ENCODE measurements at places on chromosomes 3 and 15.

GRCh38 chr15:93929375-93930094 lies 301.8 kb upstream of the MCTP2 start:
- no peak for DNase-seq

GRCh38 chr3:87461036-87461435 lies 184.7 kb upstream of the POU1F1 start:
- no peak for DNase-seq

DNA sequence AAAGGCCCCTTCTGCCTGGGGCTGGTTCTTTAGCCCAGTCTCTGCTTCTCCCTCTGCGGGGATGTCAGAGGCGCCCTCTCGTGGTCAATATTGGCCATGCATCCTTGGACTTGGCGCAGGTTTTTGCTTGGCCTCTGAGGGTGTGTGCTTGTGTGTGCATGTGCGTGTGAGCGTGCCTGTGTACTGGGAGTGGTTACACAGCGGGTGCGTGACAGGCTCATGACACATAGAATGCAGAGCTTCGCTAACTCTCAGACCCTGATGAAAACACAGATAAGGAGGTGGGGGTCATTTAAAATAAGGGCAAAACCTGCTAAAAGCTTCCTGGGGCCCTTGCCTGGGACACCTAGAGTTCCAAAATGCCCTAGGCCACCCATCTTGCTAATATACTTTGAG lies 160.9 kb downstream of the SMAD6 start:
- peak; percentile 70 for DNase-seq

GRCh38 chr15:32763295-32763694 lies 45.5 kb downstream of the GREM1 start:
- DNase-seq, result no peak

GRCh38 chr3:141853081-141853601 lies 23.3 kb upstream of the ATP1B3 start:
- DNase-seq, result no peak

DNA sequence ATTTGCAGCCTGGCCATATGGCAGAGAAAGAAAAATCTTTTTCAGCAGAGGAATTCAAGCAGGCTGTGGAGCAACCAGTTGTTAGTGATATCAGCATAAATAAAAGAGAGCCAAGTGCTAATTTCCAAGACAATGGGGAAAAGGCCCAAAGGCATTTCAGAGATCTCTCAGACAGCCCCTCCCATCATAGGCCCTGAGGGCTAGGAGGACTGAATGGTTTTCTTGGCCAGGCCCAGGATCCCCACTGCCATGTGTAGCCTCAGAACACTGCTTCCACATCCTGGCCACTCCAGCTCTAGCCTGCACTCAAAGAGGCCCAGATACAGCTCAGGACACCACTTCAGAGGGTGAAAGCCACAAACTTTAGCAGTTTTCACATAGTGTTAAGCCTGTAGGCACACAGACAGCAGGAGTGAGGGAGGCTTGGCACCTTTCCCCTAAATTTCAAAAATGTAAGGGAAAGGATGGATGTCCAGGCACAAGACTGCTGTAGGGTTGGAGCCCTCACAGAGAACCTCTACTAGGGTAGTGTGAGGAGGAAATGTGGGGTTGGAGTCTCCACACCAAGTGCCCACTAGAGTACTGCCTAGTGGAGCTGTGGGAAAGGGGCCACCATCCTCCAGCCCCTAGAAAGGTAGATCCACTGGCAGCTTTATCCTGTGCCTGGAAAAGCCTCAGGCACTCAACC lies 191.4 kb downstream of the TBL1XR1 start:
- DNase-seq, result no peak

GRCh38 chr3:126316031-126316461 lies 41.2 kb downstream of the KLF15 start:
- DNase-seq, result no peak

DNA sequence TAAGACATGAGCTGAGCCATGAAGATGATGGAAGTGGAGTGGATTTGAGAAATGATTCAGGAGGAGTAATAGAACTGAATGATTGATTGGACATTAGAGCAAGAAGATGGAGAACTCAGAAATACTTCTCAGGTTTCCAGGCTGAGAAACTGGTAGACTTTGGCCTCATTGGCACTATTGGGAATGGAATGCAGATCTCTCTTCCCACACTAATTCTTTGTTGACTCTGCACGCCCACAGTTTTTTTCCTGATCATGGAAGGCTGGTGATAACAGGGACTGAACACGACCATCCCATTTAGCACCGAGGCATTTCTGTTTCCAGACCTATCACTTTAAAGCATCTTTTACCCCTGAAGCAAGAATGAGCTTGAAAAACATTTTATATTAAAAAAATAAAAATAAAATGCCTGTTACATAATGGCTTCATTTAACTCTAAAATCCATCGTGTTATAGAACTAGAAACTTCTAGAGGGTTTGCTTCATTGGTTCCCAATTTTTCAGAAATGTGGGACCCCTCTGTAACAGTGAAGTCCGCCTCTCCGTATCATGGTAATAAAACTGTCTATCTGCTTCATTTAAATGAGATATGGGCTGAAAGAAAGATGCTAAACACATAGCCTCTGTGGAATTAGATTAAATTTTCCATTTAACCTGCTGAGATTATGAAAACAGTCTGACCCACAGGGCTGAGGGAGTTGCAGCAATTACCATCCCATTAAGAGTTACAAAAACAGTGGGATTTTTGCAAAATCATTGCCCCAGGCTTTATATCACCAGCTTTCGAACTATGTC lies 562.0 kb upstream of the CFAP20DC start:
- no peak for DNase-seq

DNA sequence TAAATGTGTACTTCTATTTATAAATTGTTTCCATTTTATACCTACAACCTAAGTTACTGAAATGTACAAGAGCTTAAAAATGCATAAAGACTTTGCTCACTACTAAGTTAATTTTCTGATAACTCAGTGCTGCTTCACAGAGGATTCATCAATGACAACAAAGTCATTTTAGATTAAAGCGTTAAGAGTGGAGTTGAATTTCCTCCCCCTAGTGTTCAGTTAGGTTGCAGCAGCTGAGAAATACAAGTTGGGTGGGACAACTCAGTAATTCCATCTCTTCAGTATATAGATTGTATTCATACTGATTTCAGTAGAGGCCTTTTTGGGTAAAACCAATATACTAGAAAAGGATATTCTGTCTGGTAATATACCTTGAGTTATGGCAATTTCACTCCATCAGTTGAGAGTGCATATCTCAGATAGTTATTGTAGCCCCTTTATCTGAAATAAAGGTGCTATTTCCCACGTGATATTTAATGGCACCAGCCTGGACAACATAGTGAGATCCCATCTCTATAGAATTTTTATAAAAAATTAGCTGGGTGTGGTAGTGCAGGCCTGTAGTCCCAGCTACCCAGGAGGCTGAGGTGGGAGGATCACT lies 6.9 kb upstream of the RPL35A start:
- peak; percentile 24 for DNase-seq

- DNase-seq, result no peak
Observed at GRCh38 chr15:48754011-48754410, 56.9 kb downstream of the CEP152 start.

DNA sequence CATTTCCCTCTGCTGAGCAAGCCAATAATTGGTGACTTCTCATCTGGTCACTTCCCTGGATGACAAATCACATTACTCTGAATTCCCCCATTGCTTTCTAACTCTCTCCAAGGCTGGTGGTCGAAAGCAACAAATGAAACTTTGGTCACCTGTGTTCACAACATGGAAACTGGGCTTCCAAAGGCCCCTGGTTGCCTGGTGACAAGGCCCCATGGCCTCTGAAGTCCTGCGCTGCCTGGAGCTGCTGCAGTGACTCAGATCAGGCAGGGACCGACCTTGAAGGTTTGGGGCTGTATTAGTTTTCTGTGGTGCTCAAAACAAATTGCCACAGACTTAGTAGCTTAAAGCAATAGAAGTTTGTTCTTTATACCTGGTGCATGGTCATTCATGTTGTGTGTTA lies 345.3 kb downstream of the WDR72 start:
- DNase-seq, result no peak

GRCh38 chr15:100265641-100266035 lies 76.1 kb downstream of the ADAMTS17 start:
- DNase-seq, result no peak

GRCh38 chr3:62809369-62809768 lies 65.8 kb downstream of the CADPS start:
- DNase-seq, result no peak

DNA sequence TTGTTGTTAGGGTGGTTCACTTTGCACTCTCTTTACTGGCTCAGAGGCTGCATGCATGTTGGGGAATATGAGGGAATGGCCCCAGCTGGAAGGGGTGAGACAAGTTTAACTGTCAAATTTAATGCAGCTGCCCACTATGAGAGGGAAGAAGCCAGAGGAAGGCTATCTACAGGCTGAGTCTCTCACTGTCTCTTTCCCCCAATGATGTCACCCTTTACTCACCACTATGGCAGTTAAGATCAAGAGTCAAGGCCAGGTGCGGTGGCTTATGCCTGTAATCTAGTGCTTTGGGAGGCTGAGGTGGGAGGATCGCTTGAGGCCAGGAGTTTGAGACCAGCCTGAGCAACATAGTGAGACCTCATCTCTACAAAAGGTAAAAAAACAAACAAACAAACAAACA lies 12.2 kb upstream of the RBMS3 start:
- no peak for DNase-seq

DNA sequence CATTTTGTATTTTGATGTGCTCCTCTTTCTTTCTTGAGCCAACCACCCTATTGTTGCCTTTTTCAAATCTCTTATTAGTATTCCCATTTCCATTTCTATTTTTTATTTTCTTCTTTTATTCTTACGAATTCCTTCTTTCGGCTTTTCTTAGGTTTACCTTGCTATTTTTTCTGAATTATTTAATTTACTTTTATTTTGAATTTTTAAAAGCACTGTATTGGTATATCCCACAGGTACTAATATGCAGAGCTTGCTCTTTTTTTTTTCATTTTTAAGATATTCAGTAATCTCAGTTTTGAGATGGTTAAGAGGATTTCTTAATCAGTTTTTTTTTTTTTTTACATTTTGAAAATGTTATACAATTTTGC lies 18.4 kb upstream of the MCF2L2 start:
- no peak for DNase-seq

GRCh38 chr15:99180086-99180963 lies 69.1 kb downstream of the TTC23 start:
- no peak for DNase-seq

DNA sequence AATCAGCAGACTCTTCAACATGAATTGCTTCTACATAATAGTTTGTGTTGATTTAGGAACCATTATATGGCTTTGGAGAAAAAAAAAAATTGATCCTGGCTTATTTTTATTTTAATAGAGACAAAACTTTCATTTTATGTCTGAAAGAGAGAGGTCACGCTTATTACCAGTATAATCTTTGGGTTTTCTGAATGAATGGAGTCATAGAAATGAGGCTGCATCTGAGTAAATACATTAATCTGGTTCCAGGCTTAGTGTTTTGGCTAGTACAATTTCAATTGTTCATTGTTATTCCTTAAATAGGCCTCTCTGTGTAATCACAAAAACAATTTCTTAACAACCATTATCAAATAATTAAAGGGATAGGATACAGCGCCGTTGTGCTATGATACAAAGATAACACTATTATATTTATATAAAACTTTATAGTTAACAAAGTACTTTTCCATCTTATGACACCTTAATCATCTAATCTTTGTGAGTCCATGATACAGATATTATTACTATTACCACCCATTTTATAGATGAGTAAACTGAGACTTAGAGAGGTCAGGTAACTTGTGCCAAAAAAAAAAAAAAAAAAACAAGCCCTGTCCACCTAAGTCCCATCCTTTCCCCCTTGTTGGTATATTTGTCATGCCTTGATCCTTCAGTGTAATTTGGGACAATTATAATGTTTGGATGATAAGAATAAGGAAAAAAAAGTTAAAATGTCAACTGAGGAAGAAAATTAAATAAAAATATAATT lies 41.8 kb upstream of the GOLM2 start:
- DNase-seq, result no peak

DNA sequence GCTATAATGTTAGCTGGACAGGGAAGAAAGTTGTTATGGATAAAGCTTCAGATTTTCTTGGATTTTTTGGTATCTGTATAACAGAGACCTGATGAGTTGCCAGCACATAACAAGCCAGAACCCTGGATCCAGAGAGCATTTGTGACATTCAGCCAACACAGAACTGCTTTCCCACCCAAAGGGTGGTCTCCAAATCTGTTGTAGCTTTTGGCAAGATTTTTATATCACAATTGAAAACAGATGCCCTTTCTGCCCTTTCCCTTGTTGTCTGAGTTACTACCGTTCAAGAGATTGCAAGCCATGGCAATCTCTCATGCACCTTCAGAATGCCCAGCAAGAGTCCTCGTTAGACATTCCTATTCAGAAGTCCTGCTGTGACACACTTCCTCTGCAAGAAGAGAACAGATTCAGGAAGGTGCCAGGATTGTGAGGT lies 107.6 kb upstream of the FGF7 start:
- DNase-seq, result peak; percentile 76

DNA sequence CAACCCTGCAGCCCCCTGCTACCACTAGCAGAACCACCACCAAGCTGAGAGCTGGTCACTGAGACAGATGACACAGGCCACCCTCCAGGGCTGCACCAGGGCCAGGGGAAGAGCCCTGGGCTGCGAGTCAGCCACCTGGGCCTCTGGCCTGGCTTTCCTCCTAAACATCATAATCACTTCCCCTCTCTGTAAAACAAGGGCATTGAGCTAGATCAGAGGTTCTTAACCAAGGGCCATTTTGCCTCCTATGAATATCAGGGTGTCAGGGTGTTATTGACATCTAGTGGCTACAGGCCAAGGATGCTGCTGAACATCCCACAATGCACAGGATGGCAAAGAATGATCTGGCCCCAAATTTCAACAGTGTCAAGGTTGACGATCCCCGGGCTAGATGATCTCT lies 25.2 kb downstream of the TLE3 start:
- DNase-seq, result no peak

GRCh38 chr3:13621381-13622221 lies 72.7 kb downstream of the FBLN2 start:
- DNase-seq, result no peak

GRCh38 chr15:63225381-63225780 lies 36.0 kb downstream of the RAB8B start:
- DNase-seq, result no peak

- no peak for DNase-seq
Observed at GRCh38 chr3:32498252-32498651, 4.4 kb downstream of the CMTM6 start.

DNA sequence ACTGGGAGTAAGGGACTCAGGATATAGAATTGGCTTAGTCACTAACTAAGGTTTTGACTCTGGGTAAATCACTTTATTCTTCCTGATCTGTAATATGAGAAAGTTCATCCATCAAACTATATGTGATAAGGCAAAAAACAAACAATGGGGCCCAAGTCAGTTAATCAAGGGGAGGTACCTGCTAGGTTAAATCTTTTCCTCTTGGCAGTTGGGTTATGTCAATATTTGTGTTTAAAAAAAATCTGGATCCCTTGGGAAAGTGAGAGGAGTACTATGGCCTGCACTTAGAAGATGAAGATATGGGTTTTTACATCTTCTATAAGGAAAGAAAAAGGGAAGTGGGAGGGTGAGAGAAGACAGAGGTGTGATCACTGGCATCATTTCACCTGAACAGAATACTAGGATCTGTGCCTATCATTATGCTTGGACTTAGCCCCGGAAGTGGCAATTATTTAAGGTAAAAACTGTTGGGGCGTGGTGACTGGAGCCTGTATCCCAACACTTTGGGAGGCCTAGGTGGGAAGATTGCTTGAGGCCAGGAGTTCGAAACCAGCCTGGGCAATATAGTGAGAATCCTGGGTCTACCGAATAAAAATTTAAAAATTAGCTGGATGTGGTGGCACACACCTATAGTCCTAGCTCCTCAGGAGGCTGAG lies 2.8 kb upstream of the SLC28A2 start:
- DNase-seq, result no peak

Measured in G401 (cell line).